ENCODE measurements at places on chromosomes 16 and 17.

GRCh38 chr16:29742683-29743275 is 3.0 kb downstream of the C16orf54 start:
- DNase-seq = no peak

- DNase-seq = no peak
Observed at GRCh38 chr17:72600934-72601333, 480.1 kb downstream of the SOX9 start.

DNA sequence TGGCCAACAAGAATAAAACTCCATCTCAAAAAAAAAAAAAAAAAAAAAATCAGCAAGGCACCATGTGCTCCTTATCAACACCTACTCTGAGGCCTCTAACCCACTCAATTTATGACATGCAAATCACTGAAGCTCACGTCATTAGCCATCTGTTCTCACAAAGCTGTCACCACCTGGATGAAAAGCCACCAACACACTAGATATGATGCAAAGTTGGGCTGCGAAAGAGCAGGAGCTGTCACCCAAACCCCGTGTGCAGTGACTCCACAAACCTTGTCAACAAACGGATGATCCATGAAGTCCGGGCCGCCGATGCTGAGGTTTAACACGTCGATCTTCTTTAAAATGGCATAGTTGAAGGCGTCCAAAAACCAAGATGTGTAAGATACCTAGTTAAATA is 25.3 kb downstream of the MBTPS1 start:
- DNase-seq = no peak

DNA sequence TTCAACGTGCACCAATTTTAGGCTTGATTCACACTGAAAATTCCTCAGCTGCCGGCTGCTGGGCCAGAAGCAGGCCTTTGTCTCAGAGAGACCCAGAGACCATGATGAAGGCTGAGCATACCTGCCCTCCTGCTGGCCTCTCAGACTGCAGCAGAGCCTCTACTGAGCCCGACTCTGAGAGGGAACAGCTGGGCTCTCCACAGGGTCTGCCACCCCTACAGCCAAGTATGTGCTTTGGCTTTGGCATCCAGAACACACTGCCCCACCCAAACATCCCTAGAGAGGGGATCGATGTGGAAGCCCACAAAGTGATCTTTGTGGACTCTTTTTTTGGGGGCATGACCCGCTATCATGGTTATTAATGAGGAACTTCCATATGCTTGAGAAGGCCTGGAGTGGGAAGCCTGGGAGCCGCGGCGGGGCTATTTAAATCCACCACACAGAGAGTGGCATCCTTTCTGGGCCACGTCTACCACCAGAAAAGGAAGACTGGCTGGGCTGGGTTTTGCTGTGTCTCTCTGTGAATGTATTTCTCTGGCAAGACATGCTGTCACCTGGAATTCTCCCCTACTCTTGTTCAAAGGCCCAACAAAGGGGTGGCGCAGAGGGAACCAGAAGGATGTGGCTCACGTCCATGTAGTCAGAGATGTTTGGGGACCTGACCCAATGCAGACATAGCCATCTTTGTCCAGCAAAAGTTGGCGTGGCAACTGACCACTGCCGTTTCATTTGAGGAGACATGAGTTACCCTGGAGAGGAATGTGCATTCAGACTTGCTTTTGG is 69.3 kb downstream of the GNAO1 start:
- no peak for DNase-seq

DNA sequence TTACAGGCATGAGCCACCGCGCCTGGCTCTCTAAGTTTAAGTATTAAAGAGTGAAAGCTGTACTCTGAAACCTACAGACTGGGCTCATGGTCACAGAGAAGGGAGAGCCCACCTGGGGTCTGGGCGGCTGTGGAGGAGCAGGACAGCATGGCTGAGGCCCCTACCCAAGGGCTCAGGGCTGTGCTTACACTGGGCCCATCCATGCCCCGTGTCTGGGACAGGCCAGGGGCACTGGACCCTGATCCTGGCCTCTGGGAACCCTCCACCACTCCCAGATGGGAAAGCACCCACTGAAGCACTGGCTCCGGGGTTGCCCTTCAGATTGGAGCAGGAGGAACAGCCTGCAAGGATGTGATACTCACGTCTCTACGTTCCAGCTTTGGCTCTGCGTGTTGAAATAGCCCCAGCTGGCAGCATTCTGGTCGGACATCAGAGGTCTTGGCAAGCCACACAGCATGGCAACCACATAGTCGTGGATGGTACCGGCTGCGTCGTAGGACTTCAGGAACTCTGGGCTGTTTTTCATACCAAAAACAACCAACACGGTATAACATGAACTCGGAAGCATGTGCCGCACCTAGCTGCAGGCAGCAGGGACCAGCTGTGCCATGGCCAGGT is 13.0 kb downstream of the SHPK start:
- no peak for DNase-seq

GRCh38 chr17:83136156-83136555 is 56.7 kb downstream of the METRNL start:
- DNase-seq = no peak
